ENCODE measurements at places on chromosomes 1 and 21.

- no peak for DNase-seq
These were observed 51.7 kb downstream of the UBIAD1 start for GRCh38 chr1:11324567-11325165.

DNA sequence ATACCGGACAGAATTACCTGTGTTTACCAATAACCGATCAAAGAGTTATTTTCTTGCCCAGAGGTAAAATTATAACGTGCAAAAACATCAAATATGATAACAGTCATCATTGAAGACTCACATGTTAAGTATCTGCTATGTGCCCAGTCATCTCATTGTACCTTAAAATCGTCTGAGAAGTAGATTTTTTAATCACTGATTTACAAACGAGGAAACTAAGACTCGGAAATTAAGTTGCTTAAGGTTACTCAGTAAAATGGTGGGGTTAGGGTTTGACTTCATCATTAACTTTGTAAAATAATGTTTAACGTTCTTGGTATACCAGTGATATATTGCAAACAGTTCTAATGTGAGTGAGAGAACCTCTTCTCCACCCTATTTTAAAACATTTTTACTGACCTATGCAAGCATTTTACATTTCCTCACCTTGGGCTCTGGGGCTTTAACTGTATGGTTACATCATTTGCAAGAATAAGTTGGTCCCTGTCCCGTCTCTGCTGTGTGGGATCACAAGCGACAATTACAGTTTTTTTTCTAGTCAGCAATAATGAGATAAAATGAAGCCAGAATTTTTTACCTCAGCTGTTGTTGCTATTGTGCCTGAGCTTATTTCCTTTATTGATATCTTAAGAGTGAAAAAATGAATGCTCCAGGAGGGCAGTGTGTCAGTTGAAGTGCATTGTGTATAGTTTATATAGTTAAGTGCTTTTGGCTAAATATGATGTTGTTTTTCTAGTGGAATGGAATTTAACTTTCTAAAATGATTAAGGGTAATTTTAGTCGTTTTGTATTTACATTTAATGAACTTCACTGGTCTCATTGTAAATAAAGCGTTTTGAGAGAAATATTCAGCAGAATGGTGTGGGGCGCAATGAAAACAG, 2.7 kb downstream of the RPRD2 start:
- no peak for DNase-seq

GRCh38 chr1:151867765-151868411, 14.4 kb upstream of the THEM5 start:
- no peak for DNase-seq

GRCh38 chr1:228842094-228842775, 107.0 kb downstream of the RHOU start:
- peak; percentile 88 for DNase-seq

DNA sequence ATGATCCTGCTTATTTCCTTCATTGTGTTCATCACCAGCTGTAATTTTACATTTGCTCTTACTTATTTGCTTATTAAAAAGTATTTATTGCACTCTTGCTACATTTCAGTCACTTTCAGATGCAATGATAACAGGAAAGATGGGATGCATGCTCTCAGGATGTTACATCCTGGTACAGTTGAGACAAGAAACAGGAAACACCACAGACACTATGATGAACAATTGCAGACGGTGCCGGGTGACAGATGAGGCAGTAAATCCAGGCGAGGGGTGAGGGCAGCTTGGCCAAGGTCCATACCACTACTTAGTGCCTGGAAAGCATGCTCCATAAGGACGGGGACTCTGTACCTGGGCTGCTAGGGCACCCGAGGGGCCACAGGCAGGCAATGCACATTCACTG, 156.6 kb upstream of the RAB4A start:
- no peak for DNase-seq

DNA sequence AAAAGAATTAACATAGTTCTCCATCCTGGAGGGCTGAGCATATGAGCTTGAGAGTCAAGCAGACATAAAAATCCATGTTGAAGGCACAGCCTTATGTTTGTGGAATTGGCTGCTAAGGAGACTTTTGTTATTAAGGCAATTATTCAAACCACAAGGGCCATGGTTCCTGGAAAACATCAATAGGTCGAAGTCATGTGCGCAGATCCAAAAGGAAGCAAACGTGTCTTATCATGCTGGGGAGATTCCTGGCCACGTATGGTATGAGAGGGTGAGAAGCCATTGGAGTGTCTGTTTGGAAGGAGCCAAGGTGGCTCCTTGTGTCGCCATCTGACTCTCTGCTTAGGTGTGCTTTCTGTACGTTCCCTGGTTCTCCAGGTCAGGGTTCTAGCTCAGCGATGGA, 61.8 kb upstream of the COA6 start:
- DNase-seq: no peak

DNA sequence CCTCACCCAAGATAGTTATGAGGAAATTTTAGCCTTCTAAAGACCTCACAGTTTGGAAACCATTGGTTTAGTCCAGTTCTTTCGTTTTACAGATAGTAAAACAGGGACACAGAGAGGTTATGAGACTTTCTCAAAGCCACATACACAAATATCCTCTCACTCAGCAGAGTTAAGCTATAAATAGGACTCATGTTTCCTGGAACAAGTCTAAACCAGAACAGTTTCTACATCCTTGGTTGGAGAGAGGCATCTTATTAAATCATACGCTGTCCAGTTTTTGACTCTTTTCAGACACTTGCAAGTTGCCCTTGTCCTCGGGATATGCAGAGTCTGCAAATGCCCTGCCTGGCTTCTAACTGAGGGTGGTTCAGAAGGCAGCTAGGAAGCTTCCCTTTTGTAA, 462.1 kb upstream of the DEPDC1 start:
- DNase-seq: no peak

DNA sequence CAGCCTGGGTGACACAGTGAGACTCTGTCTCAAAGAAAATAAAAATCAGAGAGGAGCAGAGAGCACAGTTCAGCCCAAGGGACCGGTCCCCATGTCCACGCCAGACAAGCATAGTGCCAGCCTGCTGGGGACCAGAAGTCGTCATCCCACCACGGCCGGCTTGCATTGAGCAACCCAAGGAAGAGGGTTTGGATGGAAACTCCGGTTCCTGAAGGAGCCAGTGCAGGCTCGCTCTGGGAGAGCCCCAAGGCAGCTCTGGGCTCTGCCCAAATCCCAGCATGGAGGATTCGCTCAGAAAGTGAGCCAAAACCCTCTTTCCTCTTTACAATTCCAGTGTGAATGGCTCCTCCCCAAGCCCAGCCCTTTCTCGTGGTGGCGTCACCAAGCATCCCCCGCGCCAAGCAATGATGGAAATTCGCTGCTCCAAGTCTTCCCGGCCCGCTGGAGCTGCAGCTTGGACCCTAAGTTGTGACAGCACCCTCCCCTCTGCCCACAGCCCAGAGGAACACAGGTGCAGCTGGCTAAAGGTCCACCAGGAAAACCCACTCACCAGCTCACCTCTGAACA, 64.1 kb upstream of the SLC25A33 start:
- DNase-seq: no peak

GRCh38 chr1:3139871-3140361, 70.9 kb downstream of the PRDM16 start:
- DNase-seq: no peak

GRCh38 chr1:245255783-245256182, 101.0 kb downstream of the KIF26B start:
- DNase-seq: no peak

All from esophagus muscularis mucosa (tissue), 4 donors.